Heart right ventricle (tissue), 16 donors: ENCODE measurements at places on chromosomes 11 and 22. TPM values are rescaled to one million over a fixed set of nuclear protein-coding genes. Genes with fewer than 3 reads are reported as not detected.

The RCN1 gene
- total RNA-seq, result 37.2 TPM

The MFNG gene
- total RNA-seq, result 11.8 TPM

The NTM gene
- 0.69 TPM for total RNA-seq

The TBX10 gene
- not detected for total RNA-seq

The PNPLA3 gene
- total RNA-seq, result not detected

The MUC6 gene
- total RNA-seq, result not detected

The ABTB2 gene
- 14.3 TPM for total RNA-seq

The BCL2L13 gene
- total RNA-seq, result 92.3 TPM

The CHRM1 gene
- total RNA-seq, result not detected

The MMP8 gene
- 0.15 TPM for total RNA-seq

The CEND1 gene
- total RNA-seq, result 0.22 TPM

The UBXN1 gene
- 73.9 TPM for total RNA-seq

The OR1S2 gene
- total RNA-seq, result not detected

The MTFP1 gene
- 8.1 TPM for total RNA-seq

The LMNTD2 gene
- 0.47 TPM for total RNA-seq

The ART1 gene
- not detected for total RNA-seq

The KDM4E gene
- total RNA-seq, result not detected

The TRIM68 gene
- 6.4 TPM for total RNA-seq

The CARD10 gene
- 8.4 TPM for total RNA-seq

The BSCL2 gene
- total RNA-seq, result 10.1 TPM

The BBOX1 gene
- total RNA-seq, result 0.25 TPM

The CALCA gene
- not detected for total RNA-seq

The PHETA2 gene
- 2.4 TPM for total RNA-seq

The SLC22A12 gene
- not detected for total RNA-seq

The KCNJ11 gene
- total RNA-seq, result 8.9 TPM

The CD44 gene
- 104 TPM for total RNA-seq

The NPTXR gene
- 17.7 TPM for total RNA-seq

The PLA2G3 gene
- total RNA-seq, result not detected

The ANKK1 gene
- total RNA-seq, result not detected

The LRRC56 gene
- 0.13 TPM for total RNA-seq

The MCAM gene
- total RNA-seq, result 96.2 TPM

The TRIM48 gene
- total RNA-seq, result not detected

The PLAAT2 gene
- not detected for total RNA-seq

The HEPHL1 gene
- total RNA-seq, result not detected

The OR1S1 gene
- not detected for total RNA-seq

The OVCH2 gene
- not detected for total RNA-seq
